ENCODE measurements at places on chromosomes 4 and X.

- no peak for DNase-seq
Observed at GRCh38 chr4:157095716-157096115, 19.8 kb downstream of the GLRB start.

DNA sequence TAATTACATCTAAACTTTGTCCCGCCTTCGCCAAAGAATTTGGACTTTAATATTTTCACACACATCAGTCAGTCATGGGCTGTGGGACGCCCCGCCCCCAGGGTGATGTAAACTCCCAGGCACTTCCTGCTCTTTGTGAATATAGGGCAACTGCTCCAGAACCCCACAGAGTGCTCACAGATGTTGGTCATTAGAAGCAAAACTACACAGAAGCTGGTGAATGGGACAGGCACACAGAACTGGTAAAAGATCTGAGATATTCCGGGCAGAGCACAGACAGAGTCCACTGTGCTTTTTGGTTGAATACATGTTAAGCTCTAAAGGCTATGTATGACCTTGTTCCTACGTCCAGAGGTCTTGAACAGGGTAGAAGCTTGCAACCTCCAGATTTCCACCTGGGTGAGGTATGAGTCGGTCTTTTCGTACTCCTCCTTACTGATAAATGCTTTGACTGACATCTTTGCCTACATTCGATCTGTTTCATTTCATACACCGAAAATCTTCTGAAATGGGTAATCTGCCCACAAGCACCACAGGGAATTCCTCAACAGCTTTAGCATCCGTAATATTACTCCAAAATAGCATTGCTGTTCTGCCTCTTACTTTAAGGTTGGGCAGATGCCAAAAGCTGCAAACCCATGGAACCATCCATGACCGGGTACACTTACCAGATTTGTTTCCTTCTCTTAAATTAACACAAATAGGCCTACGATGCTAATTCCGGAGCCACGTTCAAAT is 144.6 kb downstream of the AMELX start:
- no peak for DNase-seq

DNA sequence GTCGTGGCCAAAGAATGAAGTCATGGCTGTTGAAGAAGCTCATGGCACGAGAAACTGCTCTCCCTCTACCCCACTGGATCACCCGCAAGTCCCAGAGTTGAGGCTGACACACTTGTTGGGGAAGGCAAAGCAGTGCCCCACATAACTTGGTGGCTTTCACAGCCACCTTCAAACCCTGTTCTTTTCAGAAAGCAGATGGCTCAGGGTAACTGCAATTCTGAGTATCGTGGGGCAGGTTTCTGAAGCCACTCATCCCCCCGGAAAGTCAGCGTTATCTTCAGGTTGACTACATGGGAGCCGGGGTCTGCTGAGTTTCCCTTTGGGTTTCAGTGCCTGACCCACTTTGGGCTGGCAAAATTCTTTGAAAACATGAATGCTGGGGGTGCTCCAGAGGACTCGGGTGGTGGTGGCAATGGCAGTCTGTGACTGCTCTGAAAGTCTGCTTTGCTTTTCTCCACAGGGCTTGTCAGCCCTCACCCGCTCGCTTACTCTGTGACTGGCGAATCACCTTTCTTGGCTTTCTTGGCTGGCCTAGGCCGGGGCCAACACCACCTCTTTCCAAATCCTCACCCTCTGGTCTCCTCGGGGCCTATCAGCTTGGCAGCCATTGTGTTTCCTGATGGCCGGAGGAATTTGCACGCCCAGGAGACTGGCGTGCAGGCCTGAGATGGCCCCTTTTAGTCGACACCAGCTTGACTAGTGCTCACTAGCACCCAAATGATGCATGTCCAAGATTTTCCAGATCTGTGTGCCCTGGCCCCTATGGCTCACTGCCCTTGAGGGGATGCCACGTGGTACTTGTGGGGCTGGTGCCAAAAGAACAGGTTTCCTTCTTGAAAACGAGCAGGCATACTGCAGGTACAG is 7.3 kb downstream of the PPP1R3F start:
- no peak for DNase-seq

- no peak for DNase-seq
Observed at GRCh38 chr4:123984886-123985285, 588.3 kb downstream of the SPRY1 start.

DNA sequence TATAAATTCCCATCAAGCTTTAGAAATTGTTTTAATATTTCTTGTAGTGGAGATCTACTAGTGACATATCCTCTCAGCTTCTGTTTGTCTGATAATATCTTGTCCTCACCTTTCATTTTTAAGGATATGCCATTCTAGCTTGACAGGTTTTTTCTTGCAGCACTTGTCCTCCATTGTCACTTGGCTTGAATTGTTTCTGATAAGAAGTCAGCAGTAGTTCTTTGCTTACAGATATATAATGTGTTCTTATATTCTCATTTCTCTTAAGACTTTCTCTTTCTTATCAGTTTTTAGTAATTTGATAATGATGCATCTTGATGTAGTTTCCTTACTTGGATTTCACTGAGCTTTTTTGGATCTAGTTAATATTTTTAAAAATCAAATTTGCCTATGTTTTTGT is 120.6 kb upstream of the NUDT6 start:
- DNase-seq: no peak

DNA sequence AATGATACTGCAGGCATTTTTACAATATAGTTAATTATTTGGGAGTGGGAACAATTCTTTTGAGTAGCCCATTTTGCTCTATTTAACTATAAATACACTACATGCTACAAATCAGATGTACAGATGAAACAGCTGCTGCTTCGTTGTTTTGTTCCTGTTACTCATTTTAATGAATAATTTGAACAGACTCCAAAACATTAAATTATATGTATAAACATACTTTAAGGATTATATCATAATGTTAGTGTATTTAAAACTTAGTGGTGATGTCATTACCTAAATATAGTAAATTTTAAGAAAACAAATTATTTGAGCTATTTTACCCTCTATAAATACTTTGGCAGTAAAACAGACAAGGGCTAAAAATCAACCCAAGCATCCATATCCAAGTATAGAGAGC is 60.7 kb downstream of the GAB1 start:
- no peak for DNase-seq

- no peak for DNase-seq
Observed at GRCh38 chr4:140793291-140793690, 37.1 kb upstream of the TBC1D9 start.

DNA sequence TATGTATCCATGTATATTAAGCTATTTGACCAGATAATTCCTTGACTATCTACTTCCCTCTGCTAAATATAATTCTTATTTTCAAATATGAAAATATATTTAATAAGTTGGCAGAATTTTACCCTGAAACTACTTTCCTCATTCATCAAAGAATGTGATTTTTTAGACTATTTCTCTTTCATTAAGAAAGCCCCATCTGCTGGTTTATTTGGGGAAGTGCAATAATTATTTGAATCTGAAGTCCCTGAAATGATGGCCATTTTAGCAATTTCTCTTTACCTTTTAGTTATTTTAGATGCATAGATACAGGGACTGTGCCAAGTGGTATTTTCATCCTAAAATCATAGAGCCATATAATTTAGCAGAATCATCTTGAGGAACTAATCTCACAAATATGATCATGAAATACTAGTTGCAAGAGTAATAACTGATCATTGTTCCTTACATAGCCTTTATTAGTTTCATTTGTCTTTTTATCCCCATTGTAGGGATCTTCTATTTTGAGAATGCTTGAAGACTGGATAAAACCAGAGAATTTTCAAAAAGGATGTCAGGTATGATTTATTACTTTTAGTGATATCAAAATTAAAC is 39.0 kb downstream of the ENPEP start:
- no peak for DNase-seq

GRCh38 chrX:43679778-43680177 is 23.7 kb downstream of the MAOA start:
- no peak for DNase-seq

DNA sequence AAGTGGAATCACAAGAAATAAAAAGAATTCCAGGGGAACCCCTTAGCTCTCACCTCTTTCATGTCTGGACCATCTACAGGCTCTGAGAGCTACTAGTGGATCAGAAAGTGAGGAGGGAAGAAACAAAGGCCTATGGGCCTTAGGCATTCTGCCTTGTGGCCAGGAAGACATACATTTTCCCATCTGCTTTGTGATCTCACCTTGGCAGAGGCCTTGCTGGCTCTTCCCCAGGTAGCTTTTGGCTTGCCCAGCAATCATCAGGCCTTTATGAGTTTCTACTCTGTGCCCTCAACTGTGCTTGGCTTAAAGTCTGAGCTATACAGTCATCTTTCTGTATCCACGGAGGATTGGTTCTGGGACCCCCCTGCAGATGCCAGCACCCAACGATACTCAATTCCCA is 28.3 kb upstream of the CD99L2 start:
- no peak for DNase-seq

DNA sequence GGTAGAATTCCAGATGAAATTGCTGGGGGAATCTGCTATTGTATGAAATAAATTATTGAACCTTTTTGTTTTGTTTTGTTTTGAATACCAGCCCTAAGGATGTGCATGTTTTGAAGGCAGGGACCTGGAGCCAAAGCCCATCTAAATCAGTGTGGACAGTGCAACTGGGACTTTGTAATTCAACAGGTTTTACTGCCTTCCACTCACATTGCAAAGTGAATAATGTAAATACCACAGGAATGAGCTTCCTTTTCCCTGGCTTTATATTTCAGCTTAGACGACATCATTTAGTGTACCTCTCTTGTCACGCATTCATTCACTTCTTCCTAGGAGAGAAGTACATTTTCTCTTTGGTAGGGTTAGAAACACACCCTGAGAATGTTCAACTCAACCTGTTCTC is 795.0 kb downstream of the CENPC start:
- no peak for DNase-seq

- no peak for DNase-seq
Observed at GRCh38 chrX:64204701-64205440, 637 bp downstream of the AMER1 start.

DNA sequence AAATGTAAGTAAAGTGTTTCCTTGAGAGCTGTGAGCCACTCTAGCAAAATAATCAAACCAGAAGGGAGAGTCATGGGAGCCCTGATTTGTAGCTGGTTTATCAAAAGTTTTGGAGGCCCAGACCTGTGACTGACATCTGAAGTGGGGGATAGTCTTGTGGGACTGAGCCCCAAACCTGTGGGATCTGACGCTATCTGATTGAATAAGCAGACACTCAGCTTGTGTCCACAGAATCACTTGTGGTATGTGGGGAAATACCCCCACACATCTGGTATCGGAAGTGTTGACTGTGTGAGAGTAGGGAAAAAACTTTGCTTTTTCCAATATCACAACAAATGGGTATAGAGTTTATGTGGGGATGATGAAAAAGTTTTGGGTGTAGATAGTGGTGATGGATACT is 35.4 kb downstream of the FUNDC1 start:
- no peak for DNase-seq

DNA sequence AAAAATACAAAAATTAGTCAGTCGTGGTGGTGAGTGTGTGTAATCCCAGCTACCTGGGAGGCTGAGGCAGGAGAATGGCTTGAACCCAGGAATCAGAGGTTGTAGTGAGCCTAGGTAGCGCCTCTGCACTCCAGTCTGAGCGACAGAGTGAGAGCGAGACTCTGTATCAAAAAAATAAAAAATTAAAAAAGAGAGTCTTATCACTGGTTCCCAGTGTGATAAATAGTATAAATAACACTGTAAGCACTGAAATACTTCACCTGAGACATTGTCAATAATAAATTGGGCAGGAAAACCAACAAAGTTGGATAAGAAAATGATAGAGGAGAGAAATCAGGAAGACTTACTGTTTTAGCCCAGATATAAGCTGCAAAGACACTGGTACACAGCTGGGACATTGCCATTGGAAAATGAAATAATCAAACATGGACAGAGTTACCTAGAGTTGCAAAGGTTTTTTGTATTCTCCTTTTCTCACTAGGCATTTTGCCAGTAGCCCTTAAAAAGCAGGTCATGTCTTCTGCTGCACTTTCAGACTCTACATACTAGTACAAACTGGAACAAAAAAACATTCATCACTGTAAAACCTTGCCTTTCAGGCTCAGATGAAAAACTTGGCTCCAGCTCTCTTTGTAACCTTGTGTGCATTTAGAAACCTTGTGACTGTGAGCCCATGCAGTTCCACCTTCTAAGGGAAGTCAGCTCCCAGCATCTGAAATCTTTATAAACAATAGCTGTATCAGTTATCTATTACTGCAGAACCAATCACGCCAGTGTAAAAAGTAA is 55.0 kb upstream of the PPP1R2C start:
- no peak for DNase-seq

- no peak for DNase-seq
Observed at GRCh38 chrX:65596270-65597034, 61.9 kb upstream of the LAS1L start.

DNA sequence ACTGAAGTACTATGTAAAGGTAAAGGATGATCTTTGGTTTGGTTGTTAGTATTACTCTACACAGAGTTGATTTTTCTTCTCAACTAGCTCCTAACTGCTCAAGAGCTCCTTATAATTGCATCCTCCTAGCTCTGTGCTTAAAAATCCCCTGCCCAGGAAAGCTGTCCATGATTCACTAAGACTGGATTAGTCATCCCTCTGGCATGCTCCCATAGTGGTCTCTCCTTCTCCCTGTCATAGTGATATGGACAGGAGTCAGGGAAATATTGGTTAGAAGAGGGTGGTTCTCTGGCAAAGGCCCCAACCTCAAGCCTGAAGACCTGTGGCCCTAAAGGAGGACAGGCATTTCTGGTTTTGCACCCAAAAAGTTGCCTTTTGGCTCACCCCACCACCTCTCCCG is 242.3 kb upstream of the KCNIP4 start:
- no peak for DNase-seq

- no peak for DNase-seq
Observed at GRCh38 chr4:14850455-14851097, 151.7 kb upstream of the CPEB2 start.

DNA sequence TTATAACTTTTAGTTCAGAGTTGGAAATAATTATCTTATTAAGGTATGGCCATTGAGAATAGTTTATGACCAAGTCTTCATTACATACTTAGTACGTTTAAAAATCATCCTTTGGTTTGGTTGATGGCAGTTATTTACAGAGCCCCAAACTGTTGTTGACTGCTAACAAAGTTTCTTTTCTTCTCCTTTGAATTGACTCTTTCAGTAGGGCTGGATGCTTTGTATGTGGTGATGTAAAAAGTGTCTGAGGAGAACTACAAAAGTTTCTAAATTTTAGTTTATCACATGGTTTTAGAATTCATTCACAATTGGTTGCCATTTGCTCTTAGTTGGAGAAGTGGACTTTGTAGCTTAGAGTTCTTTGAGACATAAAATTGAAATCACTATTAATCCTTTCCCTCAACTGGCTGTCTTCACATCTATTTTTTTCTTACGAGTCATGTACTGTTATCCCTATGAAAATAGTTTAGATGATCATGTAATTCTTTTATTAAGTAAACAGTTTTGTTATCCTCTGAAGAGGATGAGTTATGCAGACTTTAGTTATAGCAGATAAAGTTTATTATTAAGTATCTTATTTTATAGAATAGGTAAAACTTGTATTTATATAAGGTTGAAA is 14.8 kb downstream of the PTPN13 start:
- no peak for DNase-seq

DNA sequence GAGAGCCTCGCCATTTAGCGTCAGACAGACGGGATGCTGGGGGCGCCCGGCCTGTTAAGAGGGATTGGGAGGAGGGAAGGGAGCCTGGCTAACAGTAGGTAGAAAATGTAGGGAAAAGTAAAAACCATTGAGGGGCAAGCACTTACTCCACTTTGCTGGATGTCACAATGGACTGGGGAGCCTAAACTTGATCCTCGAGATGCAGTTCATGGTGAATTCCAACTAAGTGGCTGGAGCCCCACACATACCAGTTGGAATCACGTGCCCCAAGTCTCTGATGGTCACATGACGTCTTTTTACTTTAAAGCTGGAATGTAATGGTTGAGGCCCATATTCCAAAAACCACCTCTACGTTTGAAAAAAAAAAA is 1.5 kb downstream of the PLS3 start:
- DNase-seq: no peak

GRCh38 chrX:40962793-40963407 is 122.3 kb upstream of the USP9X start:
- DNase-seq: no peak

Data from right renal pelvis (tissue), 4 donors.